SW480 (cell line): ENCODE measurements at places on chromosomes 4 and X.

DNA sequence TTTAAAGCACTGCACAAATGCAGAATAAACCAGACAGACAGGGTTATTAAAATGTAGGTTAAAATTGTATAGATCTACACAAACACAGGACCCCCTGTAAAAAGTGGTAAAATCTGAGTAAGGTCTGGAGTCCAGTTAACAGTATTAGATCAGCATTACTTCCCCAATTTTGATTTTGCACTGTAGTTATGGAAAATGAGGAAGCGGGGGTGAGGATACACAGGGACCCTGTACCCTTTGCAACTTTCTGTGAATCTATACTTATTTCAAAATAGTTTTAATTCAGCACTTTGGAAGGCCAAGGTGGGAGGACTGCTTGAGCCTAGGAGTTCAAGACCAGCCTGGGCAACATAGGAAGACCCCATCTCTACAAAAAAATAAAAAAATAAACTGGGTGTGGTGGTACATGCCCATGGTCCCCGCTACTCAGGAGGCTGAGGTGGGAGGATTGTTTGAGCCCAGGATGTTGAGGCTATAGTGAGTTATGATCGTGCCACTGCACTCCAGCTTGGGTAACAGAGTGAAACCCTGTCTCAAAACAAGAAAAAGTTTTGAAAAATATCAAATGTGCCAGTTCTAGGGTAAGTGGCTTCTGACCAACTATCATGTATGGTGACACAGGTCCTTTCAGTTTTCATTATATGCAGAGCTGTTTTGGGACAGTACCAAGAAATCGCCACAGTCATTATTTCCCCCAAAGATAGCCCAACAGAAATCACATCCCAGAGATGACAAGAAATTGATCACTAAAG, 17.7 kb downstream of the SEL1L3 start:
- DNase-seq = no peak

DNA sequence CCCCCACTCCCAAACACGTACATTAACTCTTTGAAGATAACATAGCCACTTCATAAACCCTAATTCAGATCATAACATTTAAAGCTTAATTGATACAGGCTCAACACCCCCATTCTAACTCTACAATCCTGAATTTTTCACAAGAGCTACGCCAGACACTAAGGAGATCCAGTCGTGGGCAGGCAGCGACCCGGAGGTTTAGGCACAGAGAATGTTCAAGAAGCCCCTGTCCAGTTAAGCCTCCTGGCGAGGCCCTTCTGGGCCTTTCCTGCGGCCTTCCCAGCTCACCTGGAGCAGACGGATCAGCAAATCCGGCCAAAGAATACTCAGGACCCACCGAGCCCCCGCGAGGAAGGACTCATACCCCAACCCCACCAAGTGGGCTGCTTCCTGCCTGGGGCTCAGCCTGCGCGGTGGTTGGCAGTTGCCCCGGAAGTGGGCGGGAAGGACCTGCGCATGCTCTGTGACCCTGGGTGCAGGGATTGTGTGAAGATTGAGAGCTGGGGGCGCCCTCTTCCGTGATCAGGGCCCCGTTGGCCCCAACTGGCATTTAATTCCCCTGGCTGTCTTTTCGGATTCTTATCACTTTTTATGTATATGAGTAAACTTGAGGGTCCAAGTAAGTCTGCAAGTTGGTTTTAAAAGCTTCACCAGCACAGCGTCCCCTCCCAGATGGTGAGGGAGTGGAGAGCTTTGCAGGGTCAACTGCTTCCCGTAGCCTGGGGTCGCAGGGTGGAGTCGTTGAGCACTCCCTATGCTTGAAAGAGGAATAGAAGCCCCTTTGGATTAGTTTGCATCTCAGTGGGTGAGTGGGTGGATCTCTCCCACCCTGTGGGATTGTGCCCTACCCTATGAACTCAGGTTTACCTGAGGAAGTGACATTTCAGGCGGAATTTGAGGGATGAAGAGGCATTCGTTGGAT, at the start of gene TRIM61:
TSS of gene TRIM61 (minus strand) at position 415 of the 922 bp plus-strand sequence. CDS start 7,655 bp downstream, outside the sequence.
- DNase-seq = no peak

GRCh38 chr4:160299608-160300007, 1196.7 kb downstream of the RAPGEF2 start:
- no peak for DNase-seq

GRCh38 chrX:66163447-66163846, 600 bp upstream of the HEPH start:
- DNase-seq = no peak

DNA sequence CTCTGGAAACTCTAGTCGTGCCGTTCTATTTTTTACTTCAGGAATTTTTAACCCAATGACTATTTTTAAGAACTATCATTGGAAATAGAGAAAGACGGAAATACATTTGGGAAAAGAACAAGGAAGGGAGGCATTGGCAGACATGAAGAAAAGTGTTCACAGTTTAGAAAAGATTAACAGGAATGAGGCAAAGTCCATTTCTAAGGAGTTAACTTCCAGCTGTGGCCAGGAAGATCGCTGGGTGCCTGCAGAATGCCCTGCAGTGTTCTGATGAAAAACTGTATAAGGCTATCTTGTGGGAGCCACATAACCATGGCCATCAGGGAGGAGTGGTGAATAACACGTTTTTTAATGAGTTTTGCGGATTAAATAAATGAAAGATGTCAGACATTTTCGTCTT, 150.6 kb upstream of the VCX3A start:
- DNase-seq = no peak

- no peak for DNase-seq
These were observed 54.9 kb upstream of the FRAS1 start for GRCh38 chr4:78002260-78002659.

DNA sequence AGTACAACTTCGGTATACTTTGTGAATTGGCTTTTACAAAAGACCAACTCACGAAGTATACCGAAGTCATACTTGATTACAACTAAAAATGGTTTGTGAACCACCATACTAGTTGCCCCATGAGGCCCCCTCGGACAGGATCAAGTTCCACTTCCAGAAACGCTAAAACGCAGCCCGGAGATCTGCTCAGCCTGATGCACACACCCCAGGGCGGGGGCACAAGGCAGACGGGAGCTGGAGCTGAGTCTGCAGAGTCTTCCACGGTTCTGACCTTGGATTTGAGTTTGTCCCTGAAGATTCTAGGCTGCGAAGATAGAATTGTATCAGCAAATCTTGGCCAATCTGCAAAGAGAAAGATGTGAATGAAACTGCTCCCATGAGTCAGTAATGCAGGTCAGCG, 118.1 kb downstream of the SORCS2 start:
- DNase-seq = no peak

DNA sequence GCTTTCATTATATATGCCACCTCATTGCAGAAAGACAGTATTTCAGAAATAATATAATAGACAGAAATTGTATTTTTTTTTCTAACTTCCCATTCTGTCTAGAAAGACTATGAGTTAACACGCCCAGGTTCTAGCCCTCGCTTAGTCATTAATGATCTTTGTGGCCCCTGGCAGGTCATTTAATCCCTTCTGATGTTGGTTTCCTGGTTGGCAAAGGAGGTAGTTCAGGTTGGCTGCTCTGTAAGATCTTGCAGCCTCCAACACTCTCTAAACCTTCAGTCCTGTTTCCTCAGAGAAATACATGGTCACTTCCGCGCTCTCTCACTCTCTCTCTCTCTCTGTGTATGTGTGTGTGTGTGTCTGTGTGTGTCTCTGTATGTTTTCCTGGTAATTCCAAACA, 156.3 kb upstream of the NOCT start:
- no peak for DNase-seq

GRCh38 chr4:101862595-101862994, 72.1 kb downstream of the BANK1 start:
- DNase-seq = no peak

GRCh38 chrX:125293850-125294780, 25.6 kb upstream of the TEX13C start:
- no peak for DNase-seq

GRCh38 chrX:134600714-134601113, 57.6 kb downstream of the PLAC1 start:
- peak; percentile 92 for DNase-seq

- no peak for DNase-seq
These were observed 3.8 kb downstream of the DOK7 start for GRCh38 chr4:3466691-3467600.

DNA sequence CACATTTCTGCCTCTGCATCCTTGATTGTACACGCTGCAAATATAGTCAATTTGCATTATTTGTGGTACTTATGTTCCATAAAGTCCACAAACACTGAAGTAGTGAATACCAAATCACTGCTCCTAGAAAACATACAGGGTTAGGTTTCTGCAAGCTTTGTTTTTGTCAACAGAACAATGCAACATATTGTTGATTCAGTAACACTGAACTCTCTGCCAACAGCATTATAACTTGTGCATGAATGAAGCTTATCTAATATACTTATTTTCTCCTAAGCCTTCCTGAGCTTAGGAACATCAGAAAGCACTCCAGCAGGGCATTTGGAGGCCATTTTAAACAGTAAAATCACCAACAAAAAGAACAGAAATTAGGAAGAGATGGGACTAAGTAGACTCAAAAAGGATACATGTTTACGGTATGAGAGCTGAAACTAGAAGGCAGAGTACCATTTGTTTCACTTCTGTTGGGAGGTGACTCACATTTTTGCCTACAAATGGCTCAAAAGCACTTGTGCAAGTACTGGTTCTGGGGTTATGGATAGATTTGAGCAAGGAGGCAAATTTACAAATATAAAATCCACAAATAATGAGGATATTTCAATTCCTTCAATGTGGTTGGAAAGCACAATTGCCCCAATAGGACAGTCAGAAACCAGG, 14.1 kb downstream of the COX18 start:
- no peak for DNase-seq

DNA sequence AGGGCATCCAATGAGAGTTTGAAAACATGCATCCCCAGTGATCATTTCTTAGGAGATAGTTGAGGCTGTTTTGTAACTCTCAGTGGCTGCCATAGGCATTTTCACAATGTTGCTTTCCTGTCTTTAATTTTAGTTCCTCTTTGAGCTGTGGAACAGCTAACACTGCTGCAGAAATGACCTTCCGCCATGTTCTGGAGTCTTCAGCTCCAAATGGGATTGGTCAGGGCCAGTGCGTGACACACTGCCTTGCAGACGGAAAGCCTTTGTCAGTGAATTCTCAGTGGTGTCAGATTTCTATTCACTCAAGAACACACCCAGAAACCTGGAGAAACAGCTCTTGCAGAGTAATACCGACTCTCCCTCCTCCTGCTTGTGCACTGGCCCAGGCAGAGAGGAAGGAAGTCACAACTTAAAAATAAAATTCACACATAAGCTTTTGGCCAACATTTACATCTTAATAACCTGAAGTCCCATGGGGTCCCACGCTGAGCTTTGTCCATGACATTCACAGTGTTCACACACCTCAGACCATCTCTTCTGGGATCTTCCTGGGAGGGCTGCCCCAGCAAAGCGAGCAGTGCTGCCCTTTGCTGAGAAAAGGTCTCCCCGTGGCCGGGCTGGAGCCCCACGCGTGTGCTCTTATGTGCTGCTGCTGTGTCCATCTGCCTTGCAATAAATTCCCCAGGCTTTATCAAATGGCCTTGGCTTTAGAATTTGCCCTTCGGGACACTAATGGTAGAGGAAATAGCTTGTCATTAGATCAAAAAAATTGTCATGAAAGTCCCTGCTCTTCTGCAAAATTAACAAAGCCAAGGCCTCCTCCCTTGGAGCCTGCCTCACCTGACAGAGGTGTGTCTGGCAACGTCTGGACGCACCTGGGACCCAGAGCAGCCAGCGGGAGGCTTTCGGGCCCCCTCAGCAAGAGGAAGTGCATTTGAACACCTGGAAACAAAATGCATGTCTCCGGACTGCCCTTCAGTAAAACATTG, 126.8 kb downstream of the IRF2 start:
- no peak for DNase-seq

DNA sequence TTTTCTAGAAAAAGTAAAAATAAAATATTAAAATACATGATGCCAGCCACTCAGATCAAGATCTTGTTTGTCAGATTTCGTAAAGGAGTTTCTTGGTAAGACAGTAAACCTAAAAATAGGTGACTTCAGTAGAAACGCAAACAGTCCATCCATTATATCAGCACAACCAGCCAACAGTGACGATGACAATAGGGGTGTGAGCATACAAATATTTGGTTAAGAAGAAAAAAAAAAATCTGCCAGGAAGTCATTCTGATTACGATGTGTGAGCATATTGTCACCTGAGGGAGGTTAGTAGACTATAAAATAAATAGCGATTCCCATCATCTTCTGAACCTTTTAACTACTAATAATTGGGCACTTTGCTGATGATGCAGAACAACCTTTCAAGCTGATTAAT, 37.6 kb downstream of the SLC7A11 start:
- no peak for DNase-seq

DNA sequence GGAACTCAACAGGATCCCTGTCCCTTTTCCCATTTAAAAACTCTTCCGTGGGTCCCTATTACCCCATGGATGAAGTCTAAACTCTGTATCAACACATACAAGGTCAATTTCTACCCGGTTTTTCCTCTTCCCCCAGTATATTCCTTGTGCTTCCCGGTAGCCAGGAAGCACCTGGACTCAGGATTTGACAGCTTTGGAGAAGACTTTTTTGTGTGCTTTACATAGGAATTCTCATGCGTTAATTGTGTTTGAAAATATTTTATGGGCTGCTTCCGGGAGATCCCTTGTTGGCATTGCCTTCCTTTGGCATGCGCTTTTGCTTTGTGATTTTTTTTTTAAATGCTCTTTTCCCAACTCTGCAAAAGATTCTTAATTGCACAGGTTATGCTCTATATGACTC, 7.2 kb downstream of the SMS start:
- DNase-seq = no peak

DNA sequence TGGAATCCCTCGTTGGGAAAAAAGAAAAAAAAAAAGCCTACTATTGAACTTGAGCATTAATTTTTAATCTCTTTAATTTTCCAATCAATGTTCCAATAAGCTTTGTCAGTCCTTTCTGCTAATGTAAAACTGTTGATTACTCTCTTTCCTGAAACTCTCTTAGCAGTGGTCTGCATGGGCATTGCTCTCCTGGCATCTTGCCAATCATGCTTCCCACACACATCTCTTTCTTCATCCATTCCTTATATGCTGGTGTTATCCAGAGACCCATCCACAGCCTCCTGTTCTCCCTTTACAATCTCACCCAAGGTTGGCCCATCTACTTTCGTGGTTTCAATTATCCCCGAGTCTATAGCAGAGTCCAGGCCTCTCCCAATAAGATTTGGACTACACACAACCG, 31.8 kb upstream of the KCNE5 start:
- DNase-seq = no peak

- DNase-seq = peak; percentile 25
These were observed 1.0 kb downstream of the HMGB2 start for GRCh38 chr4:173332963-173333657.

DNA sequence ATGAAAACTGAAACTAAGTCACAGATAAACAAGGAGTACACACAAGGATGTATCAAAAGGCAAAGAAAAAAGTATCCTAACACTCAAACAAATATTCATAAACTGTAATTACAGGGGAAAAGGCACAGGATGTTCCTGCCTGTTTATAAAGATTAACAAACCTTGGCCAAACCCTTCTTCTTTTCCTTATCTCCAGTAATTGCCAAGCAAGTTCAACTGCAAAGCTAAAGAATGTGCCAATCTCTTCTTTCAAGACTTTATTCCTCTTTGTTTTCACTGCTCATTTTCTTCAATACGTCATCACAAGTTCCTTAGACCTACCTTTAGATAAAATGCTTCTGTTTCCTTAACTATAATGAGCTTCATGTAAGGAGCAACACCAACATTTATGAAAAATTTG, 171.2 kb downstream of the AMELX start:
- DNase-seq = no peak

- no peak for DNase-seq
These were observed 1759.6 kb downstream of the C4orf33 start for GRCh38 chr4:130855533-130855932.
